ENCODE measurements at places on chromosomes 5 and 9.

DNA sequence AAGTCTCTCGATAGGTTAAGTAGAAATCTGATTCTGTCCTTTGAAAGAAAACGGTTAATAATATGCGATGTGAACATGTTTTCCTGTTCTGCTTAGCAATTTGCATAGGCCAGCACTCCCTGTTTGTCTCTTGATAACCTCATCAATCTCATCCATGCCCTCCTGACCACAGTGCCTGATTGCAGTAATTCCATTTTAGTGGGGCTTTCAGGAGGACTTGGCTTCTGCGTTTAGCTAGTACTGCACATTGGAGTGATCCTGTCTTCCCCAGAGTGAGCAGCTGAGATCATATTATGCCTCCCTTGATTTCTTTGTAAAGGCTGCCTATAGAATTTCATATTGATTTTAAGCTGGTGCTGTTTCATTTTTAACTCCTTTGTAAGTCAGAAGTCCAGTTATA is 335.9 kb upstream of the ISL1 start:
- no peak for DNase-seq

DNA sequence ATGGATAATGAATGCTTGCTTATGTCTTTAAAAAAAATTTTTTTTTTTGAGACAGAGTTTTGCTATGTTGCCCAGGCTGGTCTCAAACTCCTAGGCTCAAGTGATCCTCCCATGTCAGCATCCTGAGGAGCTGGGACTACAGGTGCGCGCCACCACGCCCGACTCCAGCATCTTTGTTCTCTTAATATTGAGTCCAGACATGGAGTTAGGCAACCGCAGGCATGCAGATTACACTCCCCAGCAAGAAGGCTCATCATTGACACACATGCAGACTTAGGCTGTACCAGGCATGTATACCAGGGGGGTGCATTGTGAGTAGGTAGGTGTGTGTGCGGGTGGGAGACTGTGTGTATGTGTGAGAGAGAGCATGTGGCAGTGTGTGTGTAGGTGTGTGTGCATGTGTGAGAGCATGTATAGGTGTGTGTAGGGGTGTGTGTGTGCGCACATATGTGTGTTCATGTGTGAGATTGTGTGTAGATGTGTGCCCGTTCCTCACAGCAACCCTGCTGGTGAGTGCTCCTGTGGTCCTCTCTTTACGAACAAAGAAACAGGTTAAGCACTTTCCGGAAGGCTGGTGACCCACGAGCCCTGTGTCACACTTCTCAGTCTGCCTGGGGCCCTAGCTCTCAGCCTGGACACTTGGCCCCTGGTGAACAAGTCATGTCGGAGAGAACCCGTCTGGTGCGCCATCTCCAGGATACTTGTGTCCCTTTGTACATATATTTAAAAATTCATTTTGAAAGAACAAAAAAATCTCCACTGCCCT is 6.2 kb downstream of the OBP2B start:
- no peak for DNase-seq

- no peak for DNase-seq
Observed at GRCh38 chr9:77978086-77978781, 53.4 kb downstream of the GNAQ start.

DNA sequence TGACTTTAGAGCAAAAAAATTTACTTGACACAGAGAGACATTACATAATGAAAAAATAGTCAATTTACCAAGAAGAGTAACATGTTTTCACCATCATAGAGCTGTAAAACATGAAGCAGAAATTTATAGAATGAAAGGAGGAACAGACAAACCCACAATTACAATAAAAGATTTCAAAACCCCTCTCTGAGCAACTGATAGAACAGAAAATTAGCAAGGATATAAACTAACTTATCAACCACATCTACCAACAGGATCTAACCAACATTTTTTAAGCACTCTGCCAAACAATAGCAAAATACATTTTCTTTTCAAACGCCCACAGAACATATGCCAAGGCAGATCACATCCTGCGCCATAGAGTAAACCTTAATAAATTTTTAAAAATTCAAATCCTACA is 17.9 kb downstream of the SLCO4C1 start:
- DNase-seq: no peak

GRCh38 chr5:178324481-178325310 is 92.1 kb upstream of the PHYKPL start:
- DNase-seq: peak; percentile 45

- no peak for DNase-seq
Observed at GRCh38 chr5:181114844-181115778, 15.9 kb downstream of the OR2V1 start.

DNA sequence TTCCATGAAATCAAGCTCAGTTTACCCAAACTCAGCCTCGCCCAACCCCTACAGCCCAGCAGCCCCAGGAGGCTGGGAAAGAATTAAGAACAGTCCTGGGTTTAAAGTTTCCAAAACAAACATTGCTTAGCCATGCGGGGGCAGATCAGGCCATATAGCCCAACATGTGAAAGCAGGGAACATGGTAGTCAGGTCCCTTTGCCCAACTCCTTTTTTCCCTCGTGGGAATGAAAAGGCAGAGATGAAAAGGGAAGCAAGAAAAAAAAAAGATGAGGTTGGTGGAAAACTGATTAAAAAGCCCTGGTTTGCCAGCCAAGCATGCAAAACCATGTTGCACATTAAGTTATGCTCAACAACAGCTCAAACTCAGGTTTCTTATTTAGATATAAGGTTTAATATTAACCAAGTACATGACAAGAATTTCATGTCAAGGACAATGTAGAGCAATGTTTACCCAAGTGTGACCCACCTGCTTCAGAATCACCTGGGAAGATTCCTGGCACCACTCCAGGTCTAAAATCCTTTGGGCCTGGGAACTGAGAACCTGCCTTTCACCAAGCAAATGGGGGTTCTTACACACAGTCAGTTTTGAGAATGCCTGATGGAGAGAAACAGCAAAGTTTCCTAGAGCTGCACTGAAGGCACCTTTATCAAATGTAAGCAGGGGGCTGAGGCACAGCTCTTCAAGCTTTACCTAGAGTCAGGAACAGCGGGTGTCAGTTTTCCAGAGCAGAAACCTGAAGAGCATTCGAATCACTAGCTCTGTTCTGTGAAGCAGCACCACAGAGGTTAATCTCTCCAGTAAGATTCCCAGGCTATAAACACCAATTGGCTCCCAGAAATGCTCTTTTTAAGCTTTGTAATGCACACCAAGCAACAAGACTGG is 1.7 kb downstream of the FREM1 start:
- no peak for DNase-seq

GRCh38 chr5:170464280-170465127 is 39.3 kb upstream of the KCNIP1 start:
- DNase-seq: no peak

DNA sequence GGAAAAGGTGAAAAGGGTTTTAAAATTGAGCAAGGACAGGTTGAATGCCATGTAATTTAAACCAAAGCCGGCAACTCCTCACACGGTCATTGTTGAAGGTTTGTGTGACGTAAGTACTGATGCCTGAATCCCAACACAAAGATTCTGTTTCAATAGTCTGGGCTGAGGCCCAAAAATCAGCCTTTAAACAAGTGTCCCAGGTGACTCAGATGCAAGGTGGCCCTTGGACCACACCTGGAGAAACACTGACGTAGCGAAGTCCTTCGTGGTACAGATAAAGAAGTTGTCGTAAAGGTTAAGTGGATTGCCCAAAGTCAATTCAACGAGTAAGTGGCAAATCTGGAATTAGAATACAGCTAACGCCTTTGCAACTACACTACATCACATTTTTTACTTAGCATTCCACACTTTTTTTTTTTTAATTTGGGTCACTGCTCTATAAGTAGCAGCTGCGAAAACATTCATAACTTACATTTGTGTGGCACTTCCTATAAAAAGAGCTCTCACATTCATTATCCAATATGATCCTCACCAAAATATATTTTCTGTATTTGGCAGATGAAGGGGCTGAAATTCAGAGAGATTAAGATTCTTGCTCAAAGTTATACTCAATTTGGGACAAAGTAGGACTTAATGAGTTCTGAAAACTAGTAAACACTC is 111.3 kb downstream of the LPAR1 start:
- DNase-seq: no peak

DNA sequence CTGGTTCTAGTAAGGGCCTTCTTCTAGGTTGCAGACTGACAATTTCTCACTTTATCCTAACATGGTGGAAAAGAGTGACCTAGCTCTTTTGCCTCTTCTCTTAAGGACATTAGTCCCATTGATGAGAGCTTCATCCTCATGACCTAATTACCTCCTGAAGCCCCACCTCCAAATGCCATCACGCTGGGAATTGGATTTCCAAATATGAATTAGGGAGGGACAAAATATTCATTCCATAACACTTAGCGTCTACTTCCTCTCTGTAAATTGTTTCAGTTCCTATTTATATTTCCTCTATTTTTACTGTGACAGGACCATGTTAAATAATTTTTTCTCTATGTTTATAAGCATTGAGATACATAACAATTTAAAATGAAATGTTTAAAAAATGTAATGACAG is 408.8 kb downstream of the CDH10 start:
- no peak for DNase-seq

Data from H1 (cell line).